ENCODE measurements at places on chromosomes 4 and X.

GRCh38 chr4:188911199-188911598 is 772.0 kb downstream of the TRIML1 start:
- no peak for DNase-seq

- DNase-seq: no peak
Observed at GRCh38 chr4:145882604-145883003, 56.0 kb downstream of the ZNF827 start.

DNA sequence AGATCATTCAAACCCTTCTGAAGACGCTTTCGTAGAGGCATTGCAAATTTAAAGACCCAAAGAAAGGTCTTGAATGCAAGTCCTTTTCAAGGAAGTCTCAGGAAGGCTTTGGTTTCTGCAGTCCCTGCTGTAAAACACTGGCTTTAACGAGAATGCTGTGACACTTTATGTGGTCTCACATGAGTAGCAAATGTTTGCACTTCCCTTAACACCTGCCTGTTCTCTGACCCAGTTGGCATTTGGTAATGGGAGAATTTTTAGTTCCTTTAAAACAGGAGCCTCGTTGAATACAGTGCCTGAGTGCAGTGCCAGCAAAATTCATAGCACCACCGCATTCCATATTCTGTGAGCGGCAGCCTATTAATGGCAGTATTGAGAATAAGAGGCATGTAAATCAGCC is 330.5 kb upstream of the PRKX start:
- no peak for DNase-seq

DNA sequence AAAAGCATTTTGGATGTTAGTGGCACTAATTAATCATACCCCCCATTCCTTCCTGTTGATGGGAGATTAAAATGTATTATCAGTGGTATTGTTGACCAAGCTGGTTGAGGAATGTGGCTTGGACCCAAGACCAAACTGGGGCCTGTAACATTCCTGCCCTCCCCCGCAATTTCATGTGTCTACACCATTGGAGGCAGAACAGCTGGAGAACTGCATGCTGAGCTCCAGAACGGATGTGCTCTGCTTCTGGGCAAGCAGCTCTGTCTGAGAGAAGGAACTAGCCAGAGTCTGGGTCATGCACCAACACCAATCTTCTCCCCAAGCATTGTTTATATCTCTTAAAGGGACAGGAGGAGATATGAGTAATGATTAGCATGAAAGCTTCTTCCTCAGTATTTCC is 185.5 kb downstream of the CEP135 start:
- DNase-seq: no peak

GRCh38 chrX:134936542-134936941 is 54.2 kb upstream of the SMIM10 start:
- no peak for DNase-seq

DNA sequence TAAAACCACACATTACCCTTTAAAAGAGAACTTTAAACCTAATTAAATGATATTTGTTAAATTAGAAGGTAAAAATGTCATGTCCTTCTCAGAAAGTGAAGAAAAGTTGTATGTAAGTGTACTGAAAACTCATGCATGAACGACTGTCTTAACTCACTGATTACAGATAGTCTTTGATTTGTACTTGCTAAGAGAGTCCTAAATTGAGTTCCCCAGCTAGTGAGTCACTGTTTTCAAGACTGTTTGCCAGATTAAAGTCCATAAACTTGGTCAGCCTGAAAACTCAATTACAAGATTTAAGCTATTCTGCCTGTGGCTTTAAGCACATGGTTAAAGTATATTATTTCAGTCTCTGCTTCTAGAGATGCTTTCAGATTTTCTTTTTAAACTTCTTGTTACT is 124.9 kb upstream of the ZCCHC13 start:
- no peak for DNase-seq

DNA sequence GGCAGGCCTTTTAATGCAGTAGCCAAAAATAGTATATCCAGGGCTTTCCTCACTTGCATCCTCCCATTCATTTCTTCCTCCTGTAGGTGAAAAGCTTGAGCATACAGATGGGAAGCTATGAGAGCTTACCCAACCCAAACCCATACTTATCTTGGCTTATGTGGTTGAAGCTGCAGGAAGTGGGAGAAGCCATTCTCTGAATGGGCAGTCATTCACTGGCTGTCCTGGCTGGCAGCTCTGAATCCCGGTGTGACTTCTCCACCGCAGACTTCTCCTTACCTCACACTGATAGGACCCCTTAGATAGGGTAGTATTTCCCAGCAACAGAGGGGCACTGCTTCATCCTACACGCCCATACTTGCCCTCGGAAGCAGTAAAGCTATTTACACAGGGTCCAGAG is 125.4 kb downstream of the AMMECR1 start:
- no peak for DNase-seq
